NCI-H1092 (cell line): ENCODE measurements at places on chromosomes 7 and 10.

DNA sequence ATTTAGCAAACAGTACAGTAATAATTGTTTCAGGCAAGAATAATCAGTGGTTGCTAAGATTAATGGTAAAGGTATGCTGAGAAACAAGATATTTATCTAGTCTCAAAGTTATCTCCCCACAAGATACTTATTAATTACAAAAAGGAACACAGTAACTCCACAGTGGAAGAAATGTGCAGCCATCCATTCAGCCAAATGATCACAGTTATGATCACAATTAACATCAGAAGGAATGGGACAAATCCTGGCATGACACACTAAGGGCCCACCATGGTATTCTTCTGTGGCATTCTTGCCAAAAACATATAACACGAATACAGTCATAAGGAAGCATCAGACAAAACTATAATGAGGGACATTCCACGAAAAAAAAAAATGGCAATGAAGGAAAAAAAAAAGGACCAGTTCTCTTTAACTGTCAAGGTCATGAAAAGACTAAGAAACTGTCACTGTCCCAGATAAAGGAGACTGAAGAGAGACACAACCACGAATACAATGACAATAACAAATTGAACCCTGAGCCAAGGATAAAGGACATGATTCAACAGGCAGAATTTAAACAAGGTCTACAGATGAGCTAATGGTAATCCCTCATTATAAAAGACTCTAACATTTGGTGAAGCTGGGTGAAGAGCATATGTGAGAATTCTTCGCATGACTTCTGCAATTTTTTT, 20.9 kb downstream of the NUDCD3 start:
- DNase-seq, result no peak

GRCh38 chr7:129769866-129770808, 158.6 kb downstream of the NRF1 start:
- no peak for DNase-seq

DNA sequence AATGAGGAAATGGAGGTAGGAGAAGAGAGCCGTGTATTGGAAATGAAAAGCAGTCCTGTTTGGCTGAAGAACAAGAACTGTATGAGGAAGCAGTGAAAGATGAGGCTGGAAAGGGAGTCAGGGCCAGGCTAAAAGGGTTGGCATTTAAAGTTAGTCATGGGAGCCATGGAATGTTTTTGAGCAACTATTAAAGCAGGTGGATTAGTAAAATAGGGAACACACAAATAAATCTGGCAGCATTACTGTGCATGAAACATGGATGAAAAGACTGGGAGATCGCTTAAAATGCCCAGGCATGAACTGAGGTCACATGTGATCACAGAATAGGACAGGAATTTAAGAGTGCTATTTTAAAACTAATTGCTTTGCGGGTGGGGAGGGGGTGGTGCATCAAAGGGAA, 1.4 kb upstream of the IFRD1 start:
- no peak for DNase-seq

DNA sequence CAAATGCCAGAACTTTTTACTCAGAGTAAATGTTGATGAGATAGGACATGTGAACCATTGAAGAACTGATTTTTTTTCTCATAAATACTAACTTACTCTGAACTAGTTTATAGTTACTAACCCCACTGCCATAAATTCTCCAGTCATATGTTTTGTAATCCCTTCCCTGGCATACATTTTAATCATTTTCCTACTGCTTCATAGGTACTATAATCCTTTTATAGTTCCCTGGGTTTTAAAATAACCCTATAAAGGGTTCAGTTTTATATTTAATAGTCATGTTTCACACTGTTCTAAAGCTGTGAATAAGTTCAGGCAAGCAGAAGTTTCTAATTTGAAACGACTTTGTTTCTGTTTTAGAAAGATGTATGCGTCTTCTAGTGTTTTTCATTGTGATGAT, 28.9 kb downstream of the CNNM2 start:
- no peak for DNase-seq

DNA sequence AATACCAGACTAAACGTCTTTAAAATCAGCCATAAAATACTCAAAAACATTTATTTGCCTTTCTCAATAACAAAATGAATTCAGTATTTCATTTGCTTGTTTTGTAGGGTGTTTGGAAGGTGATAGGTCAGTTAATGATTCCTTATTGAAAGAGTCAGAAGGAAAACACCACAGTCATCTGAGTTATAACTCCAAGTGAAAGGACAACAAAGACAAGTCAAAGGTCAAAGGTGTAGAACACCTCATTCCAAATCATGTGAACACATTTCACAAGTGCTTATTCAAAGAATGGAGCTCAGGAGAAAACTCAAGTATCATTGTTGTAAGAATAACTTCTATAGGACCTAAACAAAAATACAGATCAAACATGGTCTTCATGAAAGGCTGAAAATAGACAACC, 318.6 kb upstream of the PHF14 start:
- no peak for DNase-seq

GRCh38 chr7:156747718-156748117, 107.1 kb downstream of the RNF32 start:
- DNase-seq, result no peak

DNA sequence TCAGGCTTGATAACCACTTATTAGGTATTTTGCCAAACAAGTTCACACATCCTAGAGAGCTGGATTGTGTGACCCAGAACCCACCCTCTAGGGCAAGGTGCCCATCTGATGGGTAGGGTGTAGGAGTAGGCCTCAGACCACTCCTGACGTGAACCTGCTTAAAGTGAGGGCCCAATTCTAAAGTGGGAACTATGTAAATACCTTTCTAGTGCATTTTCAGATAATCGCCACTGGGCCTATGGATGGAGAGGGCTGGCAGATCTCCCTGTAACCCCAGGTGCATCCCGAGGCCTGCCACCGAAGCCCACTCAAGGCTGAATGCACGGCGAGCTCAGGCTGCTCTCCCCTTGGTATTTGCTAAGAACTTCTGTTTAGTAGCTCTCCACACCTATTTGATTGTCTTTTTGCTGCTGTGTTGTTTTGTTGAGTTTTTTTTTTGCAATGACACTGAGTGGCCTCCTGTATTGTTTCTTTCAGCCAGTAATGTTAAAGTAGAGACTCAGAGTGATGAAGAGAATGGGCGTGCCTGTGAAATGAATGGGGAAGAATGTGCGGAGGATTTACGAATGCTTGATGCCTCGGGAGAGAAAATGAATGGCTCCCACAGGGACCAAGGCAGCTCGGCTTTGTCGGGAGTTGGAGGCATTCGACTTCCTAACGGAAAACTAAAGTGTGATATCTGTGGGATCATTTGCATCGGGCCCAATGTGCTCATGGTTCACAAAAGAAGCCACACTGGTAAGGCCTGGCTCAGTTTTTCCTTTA, 71.7 kb downstream of the IKZF1 start:
- no peak for DNase-seq
